Amniotic stem cell (primary cell): ENCODE measurements at places on chromosomes 1 and 21.

GRCh38 chr1:151710187-151710840, 6.3 kb downstream of the CELF3 start:
- DNase-seq = no peak

GRCh38 chr1:245807954-245808719, 653.4 kb downstream of the KIF26B start:
- no peak for DNase-seq

DNA sequence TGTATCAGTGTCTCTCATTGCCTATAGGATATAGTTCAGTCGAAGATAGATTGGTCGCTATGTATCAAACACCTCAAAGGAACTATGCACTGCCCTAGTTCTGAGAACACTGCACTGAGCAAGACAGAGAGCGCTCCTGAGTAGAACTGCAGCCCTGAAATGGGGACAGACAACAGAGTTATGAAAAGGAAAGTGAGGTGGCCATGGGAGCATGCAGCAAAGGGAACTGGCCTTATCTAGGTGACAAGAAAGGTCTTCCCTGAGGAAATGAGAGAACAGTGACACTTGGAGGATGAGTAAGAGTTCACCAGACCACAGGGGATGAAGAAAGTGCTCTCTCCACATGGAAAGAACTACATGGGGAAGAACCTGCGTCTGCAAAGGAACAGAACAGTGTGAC, 7.5 kb upstream of the G0S2 start:
- DNase-seq = no peak

DNA sequence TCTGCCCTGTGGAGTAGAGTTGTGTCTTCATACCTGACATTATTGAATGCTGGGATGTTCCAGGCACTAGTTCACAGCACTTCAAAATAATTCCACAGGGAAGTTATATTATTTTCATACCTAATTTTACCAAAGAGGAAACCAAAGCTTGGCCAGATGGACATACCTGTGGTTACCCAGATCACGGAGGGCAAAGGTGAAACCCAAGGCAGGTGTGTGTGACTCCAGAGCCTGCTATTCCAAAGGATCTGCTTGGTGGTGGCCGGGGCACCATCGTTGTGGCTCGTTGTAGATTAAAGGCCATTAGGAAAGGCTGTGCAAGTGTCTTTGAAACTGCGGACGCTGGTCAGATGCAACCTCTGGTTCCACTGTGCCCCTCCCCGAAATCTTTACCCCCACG, 108.6 kb downstream of the ZBTB18 start:
- DNase-seq = no peak

DNA sequence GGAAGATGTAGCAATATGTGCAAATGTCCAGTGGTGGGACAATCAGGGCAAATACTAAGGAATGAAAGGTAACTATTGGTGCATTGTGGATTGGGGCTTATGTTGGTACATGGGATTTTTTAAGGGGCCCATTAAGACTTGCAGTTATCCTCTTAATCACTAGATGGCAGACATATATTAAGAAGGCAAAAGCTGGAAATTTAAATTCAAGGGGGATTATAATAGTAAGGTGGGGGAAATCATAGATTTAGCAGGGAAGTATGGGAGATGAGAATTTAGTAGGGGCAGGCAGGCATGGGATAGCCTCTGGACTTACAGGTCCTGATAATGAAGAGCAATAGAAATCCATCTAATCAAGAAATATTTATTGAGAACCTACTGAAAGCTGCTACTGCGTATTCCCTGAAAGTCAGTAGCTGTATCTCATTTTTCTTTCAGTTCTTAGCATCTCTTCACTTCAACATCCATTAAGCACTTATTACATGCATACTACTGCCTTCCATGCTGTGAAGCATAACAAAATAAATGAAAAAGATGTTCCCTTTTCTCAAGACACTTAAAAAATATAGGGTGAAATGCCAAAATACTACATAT, 251.8 kb downstream of the CRB1 start:
- DNase-seq = no peak

DNA sequence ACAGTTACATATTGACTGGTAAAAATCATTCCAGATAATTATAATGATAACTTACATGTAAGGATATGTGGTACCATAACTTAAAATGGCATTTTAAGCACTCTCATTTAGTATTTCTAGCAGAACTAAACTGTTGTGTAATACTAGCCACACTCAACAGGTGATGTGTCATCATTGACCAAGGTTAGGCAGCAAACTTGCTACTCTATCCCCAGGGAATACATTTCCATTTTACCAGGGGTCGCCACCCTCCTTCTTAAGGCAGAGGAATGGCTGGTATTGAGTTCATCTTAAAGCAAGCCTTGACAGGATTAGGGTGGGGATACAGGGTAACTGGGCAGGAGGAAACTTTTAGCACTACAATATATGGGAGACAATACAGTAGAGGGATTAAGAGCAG, 259.8 kb upstream of the CAMK1G start:
- no peak for DNase-seq

DNA sequence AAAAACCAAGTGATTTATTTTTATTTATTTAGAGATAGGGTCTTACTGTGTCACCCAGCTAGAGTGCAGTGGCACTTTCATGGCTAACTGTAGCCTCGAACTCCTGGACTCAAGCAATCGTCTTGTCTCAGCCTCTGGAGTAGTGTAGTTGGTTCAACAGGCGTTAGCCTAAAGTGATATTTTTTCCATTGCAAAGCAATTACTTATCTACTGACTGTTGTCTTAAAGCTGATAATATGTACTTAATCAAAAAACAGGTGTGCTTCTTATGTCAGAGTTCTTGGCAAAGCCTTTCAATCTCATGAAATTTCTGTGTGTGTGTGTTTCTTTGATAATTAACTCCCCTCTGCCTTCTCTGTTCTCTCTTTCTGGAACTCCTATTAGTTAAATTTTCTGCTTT, 62.4 kb upstream of the DUSP10 start:
- DNase-seq = no peak

- no peak for DNase-seq
Observed at GRCh38 chr1:206742719-206743383, 27.7 kb upstream of the IL19 start.

DNA sequence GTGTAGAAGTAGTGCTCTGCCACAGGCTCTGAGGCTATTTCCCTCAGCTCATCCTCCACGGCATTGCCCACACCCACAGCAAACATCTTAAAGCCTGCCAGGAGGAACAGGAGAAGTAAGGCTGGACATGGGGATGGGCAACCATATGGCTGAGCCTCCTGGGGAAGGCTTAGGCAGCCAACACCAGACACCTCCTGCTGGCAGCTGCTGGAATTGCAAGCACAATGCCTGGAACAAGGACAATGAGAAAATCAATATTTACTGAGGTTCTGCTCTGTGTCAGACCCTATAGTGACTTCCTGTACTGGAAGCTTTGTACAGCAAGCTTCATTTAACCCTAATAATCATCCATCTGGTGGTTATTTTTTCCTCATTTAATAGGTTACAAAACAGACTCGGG, 8.2 kb downstream of the MATN1 start:
- no peak for DNase-seq

GRCh38 chr1:47184090-47184821, 5.6 kb downstream of the PDZK1IP1 start:
- no peak for DNase-seq
